CD4-positive, alpha-beta T cell treated with Interleukin-10 for 1 hour (primary cell): ENCODE measurements at places on chromosomes 3 and 15.

- no peak for DNase-seq
Observed at GRCh38 chr15:74175271-74176191, 2.0 kb downstream of the ISLR start.

DNA sequence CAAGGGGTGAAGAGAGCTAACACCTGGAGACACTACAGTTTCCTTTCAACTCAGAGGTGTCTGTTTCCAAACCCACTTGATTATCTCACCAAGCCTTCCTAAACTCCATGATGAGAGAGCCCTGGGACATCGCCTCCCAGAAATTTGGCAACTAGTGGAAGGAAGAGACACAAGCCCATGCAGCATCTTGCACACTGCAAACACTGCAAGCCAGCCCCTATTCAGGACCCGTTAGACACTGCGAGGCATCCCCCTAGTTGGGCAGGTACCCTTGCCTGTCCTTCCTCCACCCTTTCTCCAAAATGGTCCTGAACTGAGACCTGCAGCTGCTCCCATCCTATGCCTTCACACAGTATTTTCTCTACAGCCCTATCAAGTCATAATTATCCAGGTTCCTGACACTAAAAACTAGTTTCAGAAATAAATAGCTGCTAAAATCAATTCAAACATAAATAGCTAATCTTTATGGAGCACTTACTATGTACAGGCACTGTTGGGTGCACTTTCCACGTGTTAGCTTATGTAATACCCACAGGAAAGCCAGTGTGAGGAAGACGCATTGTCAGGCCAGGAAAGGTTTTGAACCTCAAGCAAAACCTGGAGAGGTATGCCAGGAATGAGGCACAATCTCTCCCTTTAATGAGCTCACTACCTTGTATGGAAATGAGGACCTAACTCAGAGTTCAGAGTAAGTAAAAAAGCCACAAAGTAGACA lies 2.8 kb downstream of the MAGI1 start:
- no peak for DNase-seq

GRCh38 chr3:195147649-195148080 lies 123.3 kb downstream of the XXYLT1 start:
- DNase-seq, result peak; percentile 35

DNA sequence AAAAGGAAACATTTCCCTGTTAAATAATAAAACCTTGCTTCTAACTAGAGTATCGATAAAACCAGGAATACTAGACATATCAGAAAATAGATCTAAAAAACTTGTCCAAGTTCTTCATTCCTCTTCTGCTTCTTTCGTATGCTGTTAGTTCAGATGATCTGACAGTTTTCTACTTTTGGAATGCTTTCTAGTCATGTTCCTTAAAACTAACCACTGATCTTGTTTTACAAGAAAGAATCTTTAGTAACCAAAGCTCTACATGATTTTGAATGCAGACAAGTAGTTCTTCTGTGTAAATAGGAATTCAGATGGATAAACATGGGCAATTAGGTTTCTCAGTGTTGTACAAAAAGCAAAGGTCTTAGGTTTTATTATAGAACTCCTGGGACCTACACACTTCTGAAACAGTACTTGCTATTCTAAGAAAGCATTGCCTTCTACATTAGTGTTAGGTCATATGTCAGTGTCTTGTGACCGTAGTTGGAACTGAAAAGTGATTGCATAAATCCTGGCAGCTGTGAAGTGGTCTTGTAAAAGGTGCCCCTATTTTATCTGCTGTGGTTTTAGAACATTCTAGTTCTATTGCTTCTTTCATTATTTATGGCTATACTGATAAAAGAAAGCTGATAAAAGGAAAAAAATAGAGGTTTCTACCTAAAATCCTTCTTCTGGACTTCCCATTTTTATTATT lies 40.7 kb downstream of the SNRK start:
- no peak for DNase-seq

DNA sequence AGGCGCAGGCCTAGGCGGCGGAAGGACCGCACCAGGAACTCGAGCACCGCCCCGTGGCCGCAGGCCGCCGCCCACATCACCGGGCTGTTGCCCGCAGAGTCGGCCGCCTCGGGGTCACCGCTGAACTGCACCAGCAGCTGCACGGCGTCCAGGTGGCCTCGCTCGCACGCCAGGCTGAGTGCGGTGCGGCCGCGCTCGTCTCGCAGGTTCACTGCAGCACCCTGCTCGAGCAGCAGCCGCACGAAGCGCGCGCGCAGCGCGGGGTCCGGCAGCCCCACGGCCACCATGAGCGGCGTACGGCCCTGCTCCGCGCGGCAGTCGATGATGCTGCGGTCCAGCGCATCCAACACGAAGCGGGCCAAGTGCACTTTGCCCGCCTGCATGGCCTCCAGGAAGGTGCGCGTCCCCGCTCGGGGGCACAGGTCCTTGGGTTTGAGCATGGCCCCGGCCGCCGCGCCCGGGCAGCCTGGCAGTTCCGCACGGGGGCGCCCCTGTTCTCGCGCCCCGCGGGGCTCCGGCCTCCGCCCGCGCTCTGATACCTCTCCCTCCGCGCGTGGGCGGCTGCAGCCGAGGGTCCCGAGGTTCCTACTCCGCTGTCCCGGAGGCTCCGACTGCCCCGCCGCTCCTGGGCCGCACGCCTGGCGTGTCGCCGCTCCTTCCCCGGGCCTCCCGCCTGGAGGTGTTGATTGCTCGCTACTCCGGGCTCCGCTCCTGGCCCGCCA lies 556 bp downstream of the ANKRD63 start:
- DNase-seq, result peak; percentile 59

DNA sequence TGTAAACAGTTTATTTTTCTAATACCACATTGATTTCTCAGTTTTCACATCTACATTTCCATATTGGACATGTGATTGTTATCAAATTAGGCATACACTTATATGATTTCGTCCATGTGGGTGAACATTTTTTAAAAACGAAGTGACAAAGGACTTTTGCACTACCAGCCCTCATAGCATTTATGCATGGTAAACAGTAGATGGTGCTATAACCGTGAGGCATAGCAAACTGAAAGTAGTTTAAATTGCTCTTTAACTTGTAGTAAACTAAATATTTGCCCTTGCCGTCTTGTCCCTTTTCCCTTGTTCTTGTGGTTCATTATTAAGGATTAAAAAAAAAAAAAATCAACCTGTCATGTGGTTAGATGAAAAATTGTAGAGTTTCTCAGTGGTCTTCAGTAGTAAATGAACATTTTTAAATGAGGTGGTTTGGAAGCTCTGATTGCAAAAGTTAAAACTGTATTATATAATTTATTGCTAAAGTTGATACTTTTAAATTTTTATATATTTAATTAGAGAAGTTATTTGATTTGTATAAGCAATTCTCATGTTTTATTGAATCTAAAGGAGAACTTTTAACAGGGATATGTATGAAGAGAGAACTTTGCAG lies 24.0 kb downstream of the STX19 start:
- peak; percentile 66 for DNase-seq

DNA sequence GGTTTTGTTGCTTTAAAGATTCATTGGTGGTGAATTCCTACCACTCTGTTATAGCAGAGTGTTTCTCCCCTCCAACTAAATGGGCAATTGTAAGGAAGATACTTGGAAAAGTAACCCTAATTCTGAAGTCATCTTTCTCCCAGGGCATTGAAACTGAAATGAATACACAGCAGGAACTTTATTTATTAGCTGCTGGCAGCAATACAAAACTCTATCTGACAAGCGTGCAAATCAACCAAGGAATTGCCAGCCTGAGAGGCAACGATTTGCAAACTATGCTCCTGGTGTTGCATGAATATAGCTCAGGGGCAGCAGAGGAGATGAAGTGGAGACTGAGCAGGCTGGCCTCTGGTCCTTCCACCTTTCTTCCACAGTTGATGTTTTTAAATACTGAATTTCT lies 48.9 kb downstream of the CD200R1 start:
- DNase-seq, result no peak
